ENCODE measurements at places on chromosomes 5 and 9.

DNA sequence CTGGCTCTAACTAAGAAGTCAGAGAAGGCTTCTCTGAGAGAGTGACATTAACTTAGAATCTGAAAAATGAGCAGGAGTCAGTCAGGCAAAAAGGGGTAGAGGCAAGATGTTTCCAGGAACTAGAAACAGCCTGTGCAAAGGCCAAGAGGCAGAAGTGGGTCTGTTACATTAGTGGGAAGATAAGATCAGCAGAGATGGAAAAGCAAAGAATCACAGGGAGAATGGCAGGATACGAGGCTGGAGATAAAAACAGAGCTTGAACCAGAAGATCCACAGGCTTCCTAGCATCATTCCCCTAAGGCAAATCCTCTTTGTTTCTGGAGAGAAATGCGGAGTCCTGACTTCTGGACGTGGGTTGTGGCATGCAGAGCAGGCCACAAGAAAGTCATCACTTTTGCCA is 27.4 kb downstream of the ASTN2 start:
- no peak for DNase-seq

- no peak for DNase-seq
Measured at GRCh38 chr9:34655394-34655793, 3.4 kb downstream of the IL11RA start.

DNA sequence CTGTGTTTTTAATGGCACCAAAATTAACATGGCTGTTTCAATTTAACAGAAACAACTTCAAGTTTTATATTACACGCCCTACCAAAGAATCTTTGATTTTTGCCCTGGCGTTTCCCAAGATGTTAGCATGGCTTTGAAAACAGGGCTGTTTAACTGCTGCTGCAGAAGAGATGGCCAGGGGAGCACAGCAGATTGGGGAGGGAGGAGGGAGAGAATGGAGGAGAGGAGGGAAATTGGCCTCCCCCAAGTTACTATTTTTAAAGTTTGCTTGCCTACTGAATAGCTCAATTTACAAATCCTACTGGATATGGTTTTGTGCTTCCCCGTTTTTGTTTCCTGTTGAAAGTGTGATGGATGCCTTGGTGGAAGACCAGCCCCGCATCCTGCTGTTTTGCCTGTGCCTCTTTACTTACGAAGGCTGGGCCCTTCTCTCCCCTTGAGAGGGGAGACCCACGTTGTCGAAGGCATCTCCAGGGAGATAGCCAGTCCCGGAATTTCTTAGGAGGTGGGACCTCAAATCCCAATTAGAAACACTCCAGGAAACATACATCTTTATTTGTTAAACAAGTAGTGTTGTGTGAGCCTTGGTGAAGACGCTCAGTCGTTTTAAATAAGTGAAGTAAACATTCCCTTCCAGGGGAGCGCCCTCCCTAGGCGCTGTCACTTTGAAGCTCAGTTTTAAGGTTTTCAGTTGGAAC is 98.6 kb downstream of the AOPEP start:
- peak; percentile 56 for DNase-seq

- peak; percentile 39 for DNase-seq
Measured at GRCh38 chr5:13250464-13251291, 693.8 kb downstream of the DNAH5 start.

DNA sequence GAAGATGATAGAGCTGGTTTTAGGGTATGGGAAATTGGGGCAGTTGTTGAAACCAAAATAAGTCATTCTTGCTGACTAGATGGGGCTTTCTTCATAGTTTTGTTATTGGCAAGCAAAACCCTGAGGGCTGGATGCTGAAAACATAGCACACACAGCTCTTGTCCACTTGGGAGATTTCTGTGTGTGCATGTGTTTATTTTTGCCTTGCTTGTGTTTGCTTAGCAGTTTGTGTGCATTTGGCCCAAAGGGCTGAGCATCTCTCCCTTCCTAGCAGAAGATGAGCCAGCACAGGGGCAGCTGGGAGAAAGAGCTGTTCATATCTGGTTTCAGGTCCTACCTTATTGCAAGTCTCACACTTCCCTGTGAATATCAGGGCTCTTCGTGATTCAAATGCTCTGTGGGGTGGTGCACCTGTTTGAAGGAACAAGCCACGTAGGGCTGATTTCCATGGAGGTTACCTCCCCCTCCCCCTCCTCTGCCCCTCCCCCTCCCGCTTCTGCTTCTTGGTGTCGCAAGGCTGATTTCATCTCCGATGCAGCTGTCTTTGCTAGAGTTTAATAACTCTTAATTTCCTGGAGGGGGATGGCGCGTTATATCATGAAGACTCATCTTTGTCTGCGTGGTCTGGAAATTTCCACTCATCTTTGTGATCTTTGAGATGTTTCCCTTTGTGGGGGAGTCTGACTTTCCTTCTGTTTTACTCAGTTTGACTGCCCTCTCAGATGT is 296.5 kb downstream of the ARHGAP26 start:
- no peak for DNase-seq

GRCh38 chr9:110198357-110198756 is 9.6 kb downstream of the C9orf152 start:
- DNase-seq, result no peak

DNA sequence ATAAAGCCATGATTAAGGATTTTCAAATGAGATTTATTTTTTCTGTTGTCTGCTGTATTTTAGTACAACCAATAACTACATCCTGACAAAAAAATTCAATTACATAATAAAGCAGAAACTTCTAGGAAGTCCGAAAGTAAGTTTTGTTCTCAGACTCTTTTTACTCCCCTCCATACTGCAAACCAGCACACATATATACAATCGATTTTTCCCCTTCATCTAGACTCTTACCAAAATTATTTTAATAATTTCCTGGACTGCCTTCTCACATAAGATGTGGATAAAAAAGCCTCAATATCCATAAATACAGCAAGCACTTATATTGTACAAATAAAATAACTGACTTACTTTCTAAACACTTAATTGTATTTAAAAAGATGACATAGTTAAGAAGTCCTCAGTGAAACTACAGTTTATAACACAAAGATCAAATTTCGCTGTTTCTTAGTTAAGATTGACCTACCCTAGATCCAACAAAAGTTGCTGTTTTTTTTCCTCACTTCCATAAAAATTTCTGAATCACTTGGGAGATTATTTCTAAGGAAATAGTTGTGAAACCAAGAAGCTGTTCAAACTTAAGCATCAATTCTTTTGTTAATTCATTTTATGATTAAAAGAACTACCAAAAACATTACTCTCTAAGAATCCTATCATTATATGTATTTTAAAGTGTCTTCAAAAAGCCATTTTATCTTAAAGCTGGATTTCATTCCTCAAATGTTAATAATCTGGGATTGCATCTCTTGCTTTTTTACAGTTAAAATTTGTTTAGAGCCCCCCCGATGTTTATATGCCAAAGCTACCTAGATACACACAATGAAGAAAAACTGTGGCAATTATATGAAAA is 74.7 kb upstream of the IFNE start:
- no peak for DNase-seq

- peak; percentile 31 for DNase-seq
Measured at GRCh38 chr5:79857714-79858409, 133.2 kb downstream of the MTX3 start.

- DNase-seq, result no peak
Measured at GRCh38 chr5:74424162-74424868, 216.2 kb downstream of the ENC1 start.

DNA sequence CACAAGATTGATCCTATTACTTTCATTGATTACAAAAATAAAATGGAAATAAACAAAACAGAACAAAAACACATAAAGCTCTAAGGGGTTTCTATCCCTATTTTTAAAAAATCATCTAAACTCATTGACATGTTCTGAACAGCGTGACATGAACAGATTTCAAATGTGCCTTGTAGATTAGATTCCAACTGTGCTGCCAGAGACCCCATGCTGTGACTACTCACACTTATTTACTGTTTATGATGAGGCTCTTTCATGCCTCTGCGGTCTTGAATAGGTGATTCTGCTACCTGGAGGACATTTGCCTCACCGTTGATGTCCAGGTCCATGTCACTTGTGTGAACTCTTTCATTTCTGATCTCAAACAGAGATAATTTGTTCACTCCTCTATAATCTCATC is 990.2 kb downstream of the CDH12 start:
- DNase-seq, result peak; percentile 72

- DNase-seq, result no peak
Measured at GRCh38 chr5:172364773-172365172, 81.2 kb upstream of the UBTD2 start.

GRCh38 chr5:16791036-16791705 is 144.9 kb downstream of the MYO10 start:
- DNase-seq, result peak; percentile 81

DNA sequence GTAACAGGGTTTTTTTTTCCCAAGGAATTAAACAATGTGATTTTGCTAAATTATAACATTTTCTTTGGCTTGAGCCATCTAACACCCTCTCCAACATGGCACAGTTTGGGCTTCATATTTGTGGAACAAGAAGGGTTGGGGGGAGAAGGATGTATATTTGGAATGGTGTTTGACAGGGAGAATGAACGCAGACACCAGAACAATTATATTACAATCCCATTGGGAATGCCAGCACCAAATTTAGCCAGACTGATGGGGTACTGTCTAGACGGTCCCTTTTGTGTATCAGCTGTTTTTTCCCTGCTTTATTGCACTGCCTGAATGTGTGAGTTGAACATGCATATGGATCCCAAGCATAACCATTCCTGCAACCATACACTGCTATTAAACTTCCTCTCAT is 130.9 kb upstream of the TMEM161B start:
- DNase-seq, result no peak

GRCh38 chr5:101424530-101425175 is 521.6 kb upstream of the ST8SIA4 start:
- DNase-seq, result no peak

DNA sequence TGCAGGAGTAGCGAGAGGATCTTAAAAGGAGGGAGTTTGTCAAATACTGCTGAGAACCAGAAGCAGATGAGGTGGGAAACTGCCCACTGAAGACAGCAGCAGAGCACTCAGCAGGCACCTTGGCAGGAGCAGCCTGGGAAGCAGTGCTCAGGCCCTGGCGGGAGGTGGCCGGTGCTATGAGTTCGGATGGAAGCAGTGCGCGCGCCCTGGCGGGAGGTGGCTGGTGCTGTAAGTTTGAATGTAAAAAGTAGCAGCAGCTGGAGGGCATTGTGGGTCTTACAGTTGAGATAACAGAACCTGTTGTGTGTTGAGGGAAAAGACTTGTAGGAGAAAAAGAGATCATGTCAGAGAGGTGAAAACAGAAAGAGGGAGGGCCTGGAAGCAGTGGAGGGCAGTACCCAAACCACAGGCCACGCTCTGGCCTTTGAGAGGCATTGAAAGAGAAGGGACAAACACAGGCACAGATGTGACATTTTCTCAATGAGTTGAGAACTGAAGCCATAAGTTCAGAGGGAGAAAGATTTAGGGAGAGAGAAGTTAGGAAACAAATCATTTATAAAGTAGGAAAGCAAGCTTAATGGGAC is 130.9 kb downstream of the ERCC6L2 start:
- no peak for DNase-seq

- peak; percentile 68 for DNase-seq
Measured at GRCh38 chr9:15104826-15105420, 194.7 kb upstream of the FREM1 start.

DNA sequence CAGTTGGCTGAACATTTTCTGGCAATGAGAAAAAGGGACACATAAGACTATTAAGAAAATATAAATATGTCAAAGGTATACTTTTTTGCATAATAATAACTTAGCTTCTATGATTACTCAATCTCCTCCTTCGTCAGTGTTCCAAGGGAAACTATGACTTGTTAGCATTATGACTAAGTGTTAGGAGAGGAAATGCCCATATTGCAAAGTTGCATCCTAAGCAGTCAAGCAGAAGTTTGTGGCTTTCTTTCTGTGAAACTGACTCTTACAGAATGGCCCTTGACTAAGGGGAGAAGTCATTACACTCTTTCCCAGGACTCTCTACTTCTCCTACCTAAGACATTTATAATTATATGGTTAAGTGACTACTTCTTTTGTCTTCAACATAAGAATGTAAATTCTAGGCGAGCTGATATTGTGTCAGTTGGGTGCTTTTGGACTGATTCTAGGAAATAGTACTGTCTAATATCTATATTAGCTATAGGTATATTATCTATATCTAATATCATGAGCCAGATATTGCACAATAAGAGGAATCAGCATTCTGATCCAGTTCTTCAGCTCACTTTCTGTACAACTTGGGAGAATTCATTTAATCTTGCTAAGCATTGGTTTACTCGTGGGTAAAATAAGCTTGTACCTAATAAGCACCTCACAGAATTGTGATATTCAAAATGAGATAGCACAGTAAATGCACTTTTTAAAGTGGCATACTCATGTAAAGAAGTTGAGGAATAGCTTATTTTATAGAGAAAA is 16.4 kb upstream of the SPINK6 start:
- no peak for DNase-seq

- DNase-seq, result no peak
Measured at GRCh38 chr9:134460206-134460605, 134.0 kb downstream of the RXRA start.

DNA sequence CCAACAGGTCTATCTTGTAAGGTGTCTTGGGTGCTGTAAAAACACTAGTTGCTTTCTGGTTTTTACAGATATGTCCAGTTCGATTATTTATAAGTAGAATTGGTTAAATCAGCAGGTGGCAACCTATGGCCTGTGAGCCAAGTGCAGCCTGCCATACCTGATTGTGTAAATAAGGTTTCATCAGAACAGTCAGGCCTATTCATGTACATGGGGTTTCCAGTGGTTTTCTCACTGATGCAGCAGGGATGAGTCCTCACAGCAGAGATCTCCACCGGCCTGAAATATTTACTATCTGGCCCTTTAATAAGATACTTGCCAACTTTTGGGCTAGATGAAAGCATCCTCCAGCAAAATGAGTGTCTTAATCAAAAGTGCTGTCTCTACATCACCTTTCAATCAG is 132.9 kb upstream of the ICE1 start:
- no peak for DNase-seq

- no peak for DNase-seq
Measured at GRCh38 chr5:171899792-171900191, 106.6 kb downstream of the FBXW11 start.

DNA sequence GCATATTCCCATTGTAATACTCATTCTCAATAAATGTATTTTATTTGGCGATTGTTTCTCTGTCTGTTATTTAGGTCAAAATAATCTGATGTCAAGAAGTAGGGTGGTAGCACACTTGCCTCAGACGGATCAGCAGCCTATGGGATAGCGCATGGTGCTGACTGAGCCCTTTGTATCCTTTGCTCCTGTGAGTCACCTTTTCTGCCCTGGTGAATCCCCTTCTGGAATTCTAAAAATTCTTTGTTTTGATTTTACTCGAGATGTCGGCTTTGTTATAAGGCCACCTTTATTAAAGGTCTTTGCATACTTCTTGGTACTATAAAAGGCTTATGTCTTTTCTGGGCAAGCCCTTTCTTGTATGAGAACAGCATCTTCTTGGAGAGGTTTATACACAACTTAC is 1187.8 kb downstream of the CDH9 start:
- DNase-seq, result no peak

- no peak for DNase-seq
Measured at GRCh38 chr5:172043865-172044264, 37.4 kb upstream of the FBXW11 start.
